ENCODE measurements at places on chromosomes 1 and 21. TPM values are rescaled to one million over a fixed set of nuclear protein-coding genes. Genes with fewer than 3 reads are reported as not detected.

Gene KCND3
- not detected for total RNA-seq

Gene PTGFR
- total RNA-seq, result not detected

Gene HSD17B7
- total RNA-seq, result 31.1 TPM

Gene APOBEC4
- not detected for total RNA-seq

Gene FBXO2
- 1.7 TPM for total RNA-seq

Gene AMY1C
- total RNA-seq, result not detected

Gene GLIS1
- not detected for total RNA-seq

Gene CACHD1
- total RNA-seq, result 2.5 TPM

Gene POU3F1
- total RNA-seq, result 0.16 TPM

Gene OR2AK2
- not detected for total RNA-seq

Gene ATAD3C
- total RNA-seq, result 1.8 TPM

Gene ACTL8
- not detected for total RNA-seq

Gene WNT3A
- total RNA-seq, result not detected

All from activated CD8-positive, alpha-beta T cell treated with anti-CD3 and anti-CD28 coated beads for 36 hours (primary cell).